Tongue (tissue), 3 donors: ENCODE measurements at places on chromosomes 7 and 10. TPM values are rescaled to one million over a fixed set of nuclear protein-coding genes. Genes with fewer than 3 reads are reported as not detected.

DNA sequence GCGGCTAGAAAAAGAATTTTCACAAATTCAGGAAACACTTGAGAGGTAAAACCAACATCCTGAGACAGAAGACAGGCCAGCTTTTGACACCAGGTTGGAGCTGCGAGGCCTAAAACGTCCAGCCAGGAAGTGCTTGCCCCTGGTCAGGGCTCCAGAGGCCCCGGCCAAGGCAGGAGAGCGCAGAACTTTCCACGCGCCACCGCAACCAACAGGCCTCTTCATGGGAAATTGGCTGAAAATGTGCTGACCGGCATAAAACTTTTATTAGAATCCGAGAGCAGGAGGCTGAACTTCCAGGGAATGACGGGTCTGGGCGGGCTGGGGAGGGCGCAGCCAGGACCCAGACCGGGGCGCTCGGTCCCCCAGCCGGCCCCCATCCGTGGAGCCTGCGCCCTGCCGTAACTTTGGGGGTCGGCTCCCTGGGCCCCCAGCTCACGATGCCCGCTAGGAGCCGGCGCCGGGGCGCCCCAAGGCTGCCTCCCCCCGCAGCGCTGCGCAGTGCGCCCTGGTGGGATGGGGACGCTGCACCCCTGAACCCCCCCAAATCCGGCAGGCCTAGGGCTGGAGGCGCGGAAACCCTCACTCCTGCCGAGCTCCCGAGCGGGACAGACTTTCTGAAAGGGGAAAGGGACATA, 414.0 kb upstream of the MKI67 start:
- peak; percentile 88 for DNase-seq

DNA sequence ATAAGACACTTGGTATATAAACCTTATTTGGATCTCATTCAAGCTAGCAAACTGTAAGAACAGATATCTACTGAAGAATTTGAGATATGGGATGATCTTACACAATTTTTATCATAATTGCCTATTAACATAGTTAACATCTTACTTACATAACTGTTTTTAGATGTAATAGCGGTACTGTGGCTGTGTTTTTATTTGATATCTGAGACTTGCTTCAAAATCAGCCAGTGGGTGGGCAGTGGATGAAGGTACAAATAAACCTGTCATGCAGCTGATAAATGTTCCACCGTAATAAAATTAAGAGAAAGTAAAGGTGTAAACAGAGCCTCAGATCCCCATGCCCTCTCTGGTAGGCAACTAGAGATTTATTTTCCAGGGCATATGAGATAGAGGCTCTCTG, 28.4 kb upstream of the PTPRN2 start:
- DNase-seq = no peak

- no peak for DNase-seq
These were observed 78.7 kb downstream of the ADARB2 start for GRCh38 chr10:1658658-1659057.

GRCh38 chr10:92810934-92811532, 37.3 kb upstream of the EXOC6 start:
- no peak for DNase-seq

DNA sequence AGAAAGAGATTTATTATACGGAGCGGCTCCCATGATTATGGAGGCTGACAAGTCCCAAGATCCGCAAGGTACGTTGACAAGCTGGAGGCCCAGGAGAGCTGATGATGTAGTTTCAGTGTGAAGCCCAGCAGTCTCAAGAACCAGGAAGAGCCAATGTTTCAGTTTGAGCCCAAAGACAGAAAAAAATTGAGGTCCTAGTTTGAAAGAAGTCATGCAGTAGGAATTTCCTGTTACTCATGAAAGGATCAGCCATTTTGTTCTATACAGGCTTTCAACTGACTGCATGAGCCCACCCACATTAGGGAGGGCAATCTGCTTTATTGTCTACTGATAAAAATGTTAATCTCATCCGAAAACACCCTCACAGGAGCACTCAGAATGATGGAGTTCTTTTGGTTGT, 51.5 kb downstream of the CCDC71L start:
- DNase-seq = no peak

NPSR1 gene
- not detected for total RNA-seq
